ENCODE measurements at places on chromosomes 1 and 21.
A peak's percentile ranks its signal among the peaks of the same experiment; 100 is the strongest.

- DNase-seq, result no peak
Measured at GRCh38 chr1:159968901-159969300, 14.9 kb upstream of the SLAMF9 start.

GRCh38 chr1:154813300-154813816 is 56.7 kb downstream of the KCNN3 start:
- no peak for DNase-seq

DNA sequence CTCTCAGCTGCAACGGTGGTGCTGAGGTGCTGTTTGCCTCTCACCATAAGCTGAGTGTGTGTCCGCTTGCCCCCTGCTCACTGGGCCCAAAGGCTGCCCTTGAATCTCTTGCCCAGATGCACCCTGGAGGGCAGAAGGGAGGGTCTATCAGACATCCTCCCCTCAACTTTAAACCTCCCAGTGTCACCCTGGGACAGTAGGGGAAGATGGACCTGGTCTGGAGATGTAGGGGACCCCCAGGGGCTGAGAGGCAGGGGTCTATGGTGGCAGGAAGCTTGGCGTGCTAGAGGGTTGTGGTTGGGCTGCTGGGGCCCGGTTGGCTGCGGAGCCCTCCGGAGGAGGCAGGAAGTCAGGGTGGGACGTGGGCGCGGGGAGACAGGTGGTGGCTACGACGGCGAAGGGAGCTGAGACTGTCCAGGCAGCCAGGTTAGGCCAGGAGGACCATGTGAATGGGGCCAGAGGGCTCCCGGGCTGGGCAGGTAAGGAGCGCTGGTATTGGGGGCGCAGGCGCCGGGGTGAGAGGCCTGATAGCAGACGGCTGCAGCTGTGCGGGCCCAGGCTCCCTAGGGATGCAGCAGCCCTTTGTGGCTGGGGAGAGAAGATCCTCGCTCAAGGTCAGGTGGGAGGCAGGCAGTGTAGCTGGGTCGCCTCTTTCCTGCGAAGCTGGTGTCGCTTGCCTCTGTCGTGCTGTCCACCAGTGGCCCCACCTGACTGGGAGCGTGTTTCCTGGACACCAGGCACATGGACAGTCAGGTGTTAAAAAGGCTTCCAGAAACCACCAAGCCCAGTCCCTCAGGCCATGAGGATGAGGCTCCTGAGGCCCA is at the start of gene LCK:
TSS of gene LCK (plus strand) at position 373 of the 824 bp plus-strand sequence. CDS start 23,065 bp downstream, outside the sequence.
- DNase-seq, result peak; percentile 73

GRCh38 chr1:186671136-186671825 is 8.9 kb downstream of the PTGS2 start:
- no peak for DNase-seq

GRCh38 chr1:203636291-203636690 is 9.7 kb downstream of the ATP2B4 start:
- no peak for DNase-seq

DNA sequence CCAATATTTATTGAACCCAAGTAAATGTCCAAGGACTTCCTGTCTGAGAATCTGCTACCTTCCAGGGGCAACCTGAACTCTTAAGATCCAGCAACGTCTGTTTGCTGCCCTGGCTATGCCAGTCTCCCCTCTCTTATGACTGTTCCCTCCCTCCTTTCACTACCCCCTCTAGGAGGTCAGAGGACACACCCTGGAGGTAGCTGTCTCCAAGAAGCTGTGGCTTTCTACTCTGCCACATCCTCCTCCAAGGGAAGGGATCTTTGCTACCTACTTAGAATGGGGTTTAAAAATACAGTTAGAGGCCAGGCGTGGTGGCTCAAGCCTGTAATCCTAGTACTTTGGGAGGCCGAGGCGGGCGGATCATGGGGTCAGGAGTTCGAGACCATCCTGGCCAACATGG is 3.6 kb upstream of the SMPDL3B start:
- DNase-seq, result no peak

- no peak for DNase-seq
Measured at GRCh38 chr1:65216989-65217388, 69.0 kb downstream of the AK4 start.

DNA sequence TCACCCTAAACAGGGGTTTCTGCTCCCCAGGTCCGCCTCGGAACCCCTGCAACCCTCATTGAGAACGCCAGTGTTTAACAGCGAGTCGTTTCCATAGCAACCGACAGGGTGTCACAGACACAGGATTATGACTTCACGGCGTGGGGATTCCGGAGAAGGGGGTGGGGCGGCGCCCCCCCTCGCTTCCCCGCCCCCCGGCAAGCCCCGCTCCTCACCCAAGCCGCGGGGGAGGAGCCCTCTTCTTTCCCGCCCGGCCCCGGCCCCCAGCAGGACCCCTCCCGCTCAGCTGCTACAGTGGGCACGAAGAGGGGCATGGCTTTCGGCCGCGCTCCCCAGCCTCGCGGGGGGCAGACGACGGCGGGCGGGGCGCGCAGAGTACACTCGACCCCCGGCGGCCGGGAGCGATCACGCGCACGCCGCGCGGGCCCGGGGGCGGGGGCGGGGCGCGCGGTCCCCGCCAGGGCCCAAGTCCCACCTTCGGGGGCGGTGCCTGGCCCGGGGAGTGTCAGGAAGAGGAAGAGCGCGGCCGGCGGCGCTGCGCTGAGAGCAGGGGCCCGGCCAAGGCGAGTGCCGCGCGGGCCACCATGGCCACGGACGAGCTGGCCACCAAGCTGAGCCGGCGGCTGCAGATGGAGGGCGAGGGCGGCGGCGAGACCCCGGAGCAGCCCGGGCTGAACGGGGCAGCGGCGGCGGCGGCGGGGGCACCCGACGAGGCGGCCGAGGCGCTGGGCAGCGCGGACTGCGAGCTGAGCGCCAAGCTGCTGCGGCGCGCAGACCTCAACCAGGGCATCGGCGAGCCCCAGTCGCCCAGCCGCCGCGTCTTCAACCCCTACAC is at the start of gene EFHD2:
TSS of gene EFHD2 (plus strand) at position 501 of the 835 bp plus-strand sequence. CDS start at position 585, 84 bp downstream.
- DNase-seq, result peak; percentile 89

GRCh38 chr1:154410185-154410827 is 5.2 kb downstream of the IL6R start:
- DNase-seq, result no peak

DNA sequence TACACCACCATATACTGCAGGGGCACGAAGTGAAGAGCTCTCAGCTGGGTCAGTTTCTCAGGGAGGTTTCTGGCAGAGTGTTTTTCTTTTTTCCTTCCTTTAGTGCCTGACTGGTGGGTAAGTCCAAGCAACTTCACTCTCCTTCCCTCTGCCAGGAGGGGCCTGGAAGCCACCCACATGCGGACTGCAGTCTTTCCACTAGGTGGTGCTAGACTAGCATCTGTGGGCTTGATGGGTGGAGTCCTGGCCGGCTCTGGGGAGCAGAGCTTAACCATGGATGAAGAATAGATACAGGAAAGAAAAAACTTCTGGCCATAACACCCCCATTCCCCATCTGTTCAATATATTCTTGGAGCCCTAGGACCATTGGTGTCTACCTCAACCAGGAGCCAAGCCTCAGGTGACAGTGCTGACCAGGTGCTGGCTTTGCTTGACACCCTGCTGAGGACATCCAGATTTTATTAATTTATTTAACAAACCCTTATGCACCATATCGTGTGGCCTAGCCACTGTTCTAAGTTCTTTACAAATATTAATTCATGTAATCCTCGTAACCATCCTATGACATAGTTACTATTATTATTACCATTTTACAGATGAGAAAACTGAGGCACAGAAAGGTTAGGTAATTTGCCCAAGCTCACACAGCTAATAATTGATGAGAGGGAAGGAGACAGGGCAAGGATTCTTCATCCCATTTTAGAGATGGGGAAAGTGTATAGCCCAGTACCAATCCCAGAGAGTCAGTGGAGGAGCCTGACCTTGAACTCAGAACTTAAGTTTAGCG is 126.7 kb upstream of the CSF3R start:
- peak; percentile 34 for DNase-seq

DNA sequence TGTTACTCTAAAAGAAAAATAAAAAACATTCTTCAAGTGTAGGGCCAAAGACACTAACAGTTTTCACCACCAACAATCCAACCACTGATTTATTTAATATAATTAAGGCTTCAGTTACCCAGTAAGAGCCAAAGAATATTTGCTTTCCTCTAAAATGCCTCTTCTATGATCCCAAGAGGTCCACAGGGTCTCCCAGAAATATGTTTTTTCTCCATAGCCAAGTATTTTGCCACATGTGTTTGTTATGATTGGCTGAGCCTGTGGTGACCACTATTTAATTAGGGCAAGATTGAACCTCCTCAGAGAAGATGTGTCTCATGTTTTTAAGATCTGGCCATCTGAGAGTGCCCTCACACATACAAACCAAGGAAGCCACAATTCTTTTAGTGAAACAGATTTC is 135.9 kb downstream of the TPR start:
- no peak for DNase-seq

GRCh38 chr1:89550995-89551394 is 26.4 kb downstream of the LRRC8B start:
- no peak for DNase-seq

GRCh38 chr1:93056214-93056613 is 22.9 kb upstream of the MTF2 start:
- DNase-seq, result no peak

- no peak for DNase-seq
Measured at GRCh38 chr1:225940385-225941151, 452 bp downstream of the LEFTY2 start.

GRCh38 chr1:215083383-215083961 is 935 bp downstream of the KCNK2 start:
- no peak for DNase-seq

- no peak for DNase-seq
Measured at GRCh38 chr21:25887646-25888306, 153.0 kb downstream of the GABPA start.

- no peak for DNase-seq
Measured at GRCh38 chr1:66375125-66375524, 158.8 kb upstream of the SGIP1 start.

- no peak for DNase-seq
Measured at GRCh38 chr21:37620401-37620800, 253.8 kb downstream of the DYRK1A start.

DNA sequence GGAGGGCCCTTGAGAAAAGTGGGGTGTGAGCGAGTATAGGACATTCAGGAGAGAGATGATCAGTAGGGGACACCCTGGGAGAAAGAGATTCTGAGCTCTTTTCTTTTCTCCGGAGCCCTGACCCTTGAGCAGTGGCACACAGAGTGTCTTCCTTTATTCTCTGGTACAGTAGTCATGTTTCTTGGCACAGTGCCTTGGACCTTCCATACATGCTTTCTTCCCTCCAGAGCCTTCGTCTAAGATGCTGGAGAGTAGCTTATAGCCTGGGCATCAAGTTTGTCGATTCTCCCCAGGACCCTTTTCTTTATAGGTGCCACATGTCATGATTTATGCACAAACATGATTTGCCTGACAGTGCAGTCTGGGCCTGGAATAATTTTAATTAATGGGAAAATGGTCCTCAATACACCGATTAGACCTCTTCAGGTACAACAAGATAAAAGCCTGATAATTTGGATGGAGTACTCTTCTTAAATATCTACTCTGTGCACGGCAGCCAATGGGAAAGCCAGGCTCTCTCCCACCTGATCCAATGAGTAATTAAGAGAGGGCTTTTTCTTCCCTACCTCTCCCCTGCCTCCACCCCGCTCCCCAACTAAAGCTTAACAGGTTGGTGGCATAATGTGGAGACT is at the start of gene TBX19:
TSS of gene TBX19 (plus strand) at position 582 of the 632 bp plus-strand sequence. CDS start 214 bp downstream, outside the sequence.
- DNase-seq, result no peak

- DNase-seq, result no peak
Measured at GRCh38 chr1:3740752-3741151, 11.5 kb upstream of the CCDC27 start.

- DNase-seq, result no peak
Measured at GRCh38 chr21:29819675-29820326, 120.0 kb downstream of the GRIK1 start.

DNA sequence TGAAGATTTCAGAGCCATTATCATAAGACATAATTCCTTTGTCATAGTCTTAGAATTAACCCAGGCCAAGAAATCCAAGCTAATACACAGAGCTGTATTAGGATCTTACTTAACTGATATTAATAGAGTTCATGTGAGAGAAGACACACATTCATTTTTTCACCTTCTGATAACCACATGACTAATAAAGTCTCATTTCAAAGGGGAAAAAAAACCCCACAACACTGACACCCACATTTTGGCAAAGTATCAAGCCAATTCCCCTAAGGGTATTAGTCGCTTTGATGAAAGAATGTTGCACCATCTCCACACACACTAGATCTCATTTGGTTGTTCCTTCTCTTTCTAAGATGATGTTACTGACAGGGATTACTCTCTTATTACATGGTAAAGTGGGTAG is 344.4 kb upstream of the ESRRG start:
- DNase-seq, result no peak

GRCh38 chr21:46391773-46392172 is 66.9 kb upstream of the DIP2A start:
- no peak for DNase-seq

- DNase-seq, result peak; percentile 31
Measured at GRCh38 chr1:220880726-220881506, 1.7 kb downstream of the HLX start.

- no peak for DNase-seq
Measured at GRCh38 chr1:192118881-192119405, 39.3 kb upstream of the RGS18 start.

GRCh38 chr1:47847763-47848162 is 149.4 kb downstream of the TRABD2B start:
- DNase-seq, result no peak

GRCh38 chr1:150484431-150484830 is 2.8 kb upstream of the TARS2 start:
- DNase-seq, result no peak

DNA sequence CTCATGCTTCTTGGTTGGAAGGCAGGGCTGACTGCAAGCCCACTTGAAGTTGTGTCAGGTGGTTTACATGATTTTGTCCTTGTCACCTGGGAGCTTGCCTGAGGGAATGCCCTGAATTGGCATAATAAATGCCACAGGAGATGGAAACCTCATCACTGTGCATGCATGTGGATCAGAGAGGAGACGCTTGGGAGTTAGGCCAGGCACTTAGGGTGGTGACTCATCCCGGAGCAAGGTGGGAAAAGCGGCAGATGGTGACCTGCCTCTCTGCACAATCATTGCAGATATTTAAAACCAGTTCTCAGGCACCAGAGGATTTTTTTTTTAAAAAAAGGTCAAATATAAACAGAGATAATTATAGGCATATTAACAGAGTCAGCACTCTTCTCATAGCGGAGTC is 202.2 kb upstream of the KIAA0040 start:
- DNase-seq, result no peak

GRCh38 chr1:64186138-64186897 is 17.1 kb upstream of the UBE2U start:
- DNase-seq, result no peak

Measured in stimulated activated CD4-positive, alpha-beta T cell treated with anti-CD3 and anti-CD28 coated beads, Interleukin-2, amount 100 ng/mL, for 24 hours (primary cell).